HS-27A (cell line): ENCODE measurements at places on chromosomes 16 and 17.

GRCh38 chr16:23902034-23902747, 66.4 kb downstream of the PRKCB start:
- no peak for DNase-seq

GRCh38 chr16:14957576-14958322, 17.1 kb upstream of the PDXDC1 start:
- DNase-seq: no peak

DNA sequence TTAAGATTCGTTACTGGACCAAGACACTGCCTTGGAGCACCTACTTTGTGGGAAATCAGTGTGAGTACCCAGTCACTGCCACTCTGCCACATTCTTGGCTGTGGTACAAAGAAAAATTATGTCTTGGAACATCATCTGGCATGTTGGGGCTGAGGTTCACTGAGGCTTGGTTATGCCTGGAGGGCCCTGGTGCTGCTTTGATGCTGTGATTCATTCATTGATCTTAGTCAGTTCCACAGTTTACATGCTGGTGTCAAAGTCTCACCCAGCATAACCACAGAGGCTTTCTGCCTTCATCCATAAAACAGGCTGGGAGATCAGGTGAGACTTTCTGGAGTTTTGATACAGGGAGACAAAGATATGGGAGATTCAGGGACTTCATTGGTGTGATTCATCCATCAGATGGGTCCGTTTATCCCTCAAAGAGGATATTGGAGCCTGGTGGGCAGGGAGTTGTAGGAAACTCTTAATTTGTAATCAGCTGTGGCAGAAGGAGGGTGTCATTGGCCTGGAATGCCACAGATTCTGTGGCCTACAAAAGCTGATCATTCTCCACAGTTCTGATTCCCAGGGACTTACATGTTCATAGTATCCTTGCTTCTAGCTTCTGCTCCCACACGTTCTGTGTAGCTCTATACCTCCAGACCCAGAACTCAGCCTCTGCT, 322.5 kb downstream of the PMP22 start:
- no peak for DNase-seq

- no peak for DNase-seq
Observed at GRCh38 chr17:83124871-83125514, 45.6 kb downstream of the METRNL start.

DNA sequence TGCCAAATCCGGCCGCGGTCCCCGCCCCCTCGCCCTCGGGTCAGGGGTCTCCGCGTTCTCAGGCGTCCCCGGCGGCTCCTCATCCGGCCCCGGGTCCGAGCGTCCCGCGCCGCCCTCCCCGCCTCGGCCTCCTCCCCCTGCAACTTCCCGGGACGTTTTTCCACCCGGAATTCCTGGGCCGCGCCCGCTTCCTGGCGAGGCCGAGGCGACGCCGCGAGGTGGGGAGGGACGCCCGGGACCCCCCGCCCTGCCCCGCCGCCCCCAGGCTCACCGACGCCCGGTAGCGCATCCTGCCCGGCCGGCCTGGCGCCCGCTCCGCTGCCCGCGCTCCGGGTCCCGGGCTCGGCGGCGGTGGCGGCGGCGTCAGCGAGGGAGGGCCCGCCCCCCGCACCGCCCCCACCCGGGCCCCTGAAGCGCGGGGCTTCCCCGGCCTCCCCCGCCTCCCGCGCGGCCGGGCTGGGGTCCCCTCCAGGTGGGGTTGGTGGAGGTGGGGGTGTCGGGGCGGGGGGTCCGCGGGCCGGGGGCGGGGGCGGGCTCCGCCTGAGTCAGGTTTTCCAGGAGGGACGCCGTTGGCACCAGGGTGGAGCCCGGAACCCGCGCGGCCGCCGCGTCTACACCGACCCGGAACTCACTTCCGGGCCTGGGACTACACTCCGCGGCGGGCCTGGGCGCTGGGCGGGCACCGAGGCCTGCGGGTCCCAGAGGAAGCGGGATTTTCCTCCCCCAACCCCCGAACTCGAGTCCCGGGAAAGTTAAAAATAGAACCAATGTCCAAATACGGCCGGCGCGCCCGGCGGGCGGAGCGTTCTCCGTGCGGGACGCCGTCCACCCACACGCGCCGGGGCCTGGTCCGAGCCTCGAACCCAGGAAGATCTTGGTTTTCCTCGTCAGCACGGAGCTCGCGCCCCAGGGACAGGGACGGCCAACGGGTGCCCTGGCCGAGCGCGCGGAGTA, 6.8 kb downstream of the MYO1C start:
- no peak for DNase-seq

- no peak for DNase-seq
Observed at GRCh38 chr16:78196502-78196901, 97.0 kb downstream of the WWOX start.

DNA sequence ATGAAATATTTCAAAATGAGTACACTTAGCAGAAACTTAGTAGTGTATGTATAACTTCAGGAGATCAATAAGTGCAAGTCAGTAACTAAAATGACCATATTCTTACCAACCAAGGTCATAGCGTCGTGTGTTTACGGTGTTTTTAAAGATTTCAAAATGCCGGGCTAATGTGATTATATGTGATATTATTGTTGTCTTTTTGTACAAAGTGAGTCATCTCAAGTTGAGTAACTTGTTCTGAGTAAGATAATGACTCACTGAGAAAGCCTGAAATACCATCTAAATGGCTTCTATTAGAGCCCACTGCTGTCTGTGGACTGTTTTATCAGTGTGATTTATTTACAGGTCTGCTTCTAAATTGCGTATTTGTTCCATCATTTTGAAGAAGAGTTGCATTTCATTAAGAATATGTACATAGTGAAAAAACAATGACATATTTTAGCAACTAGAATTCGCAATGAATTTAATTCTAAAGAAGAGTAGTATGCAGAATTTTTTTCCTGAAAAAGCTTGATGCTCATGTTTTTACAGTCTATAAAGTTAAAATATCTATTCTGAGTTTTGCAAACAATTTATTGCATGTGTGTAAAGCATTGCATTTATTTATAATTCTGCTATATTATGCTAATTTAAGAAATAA, 12.7 kb downstream of the KRT12 start:
- peak; percentile 38 for DNase-seq

- no peak for DNase-seq
Observed at GRCh38 chr16:67372664-67373063, 20.6 kb downstream of the TPPP3 start.

GRCh38 chr17:28570716-28571360, 486 bp downstream of the PIGS start:
- no peak for DNase-seq

DNA sequence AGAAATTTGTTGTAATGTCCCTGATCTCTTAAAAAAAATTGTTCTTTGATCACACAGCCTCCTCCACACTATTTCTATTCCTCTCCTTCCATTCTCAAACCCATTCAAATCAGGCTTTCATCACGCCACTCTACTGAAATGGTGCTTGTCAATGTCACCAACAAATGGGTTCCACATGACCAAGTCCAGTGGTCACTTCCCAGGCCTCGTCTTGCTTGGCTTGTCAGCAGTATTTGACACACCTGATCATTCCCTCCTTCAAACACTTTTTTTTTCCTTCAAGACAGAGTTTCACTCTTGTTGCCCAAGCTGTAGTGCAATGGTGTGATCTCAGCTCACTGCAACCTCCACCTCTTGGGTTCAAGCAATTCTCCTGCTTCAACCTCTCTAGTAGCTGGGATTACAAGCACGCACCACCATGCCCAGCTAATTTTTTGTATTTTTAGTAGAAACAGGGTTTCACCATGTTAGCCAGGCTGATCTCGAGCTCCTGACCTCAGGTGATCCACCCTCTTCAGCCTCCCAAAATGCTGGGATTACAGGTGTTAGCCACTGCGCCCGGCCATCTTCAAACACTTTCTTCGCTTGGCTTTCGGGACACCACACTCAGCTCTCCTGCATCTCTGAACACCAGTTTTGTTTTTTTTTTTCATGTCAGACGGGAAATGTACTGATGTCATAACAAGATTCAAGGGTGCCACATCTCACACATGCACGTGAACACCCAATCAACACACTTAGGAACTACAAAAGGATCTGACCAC, 18.3 kb downstream of the NQO1 start:
- DNase-seq: no peak

- DNase-seq: no peak
Observed at GRCh38 chr16:84833144-84833500, 13.3 kb downstream of the CRISPLD2 start.

GRCh38 chr16:80300876-80301275, 239.9 kb upstream of the DYNLRB2 start:
- peak; percentile 68 for DNase-seq

GRCh38 chr16:84763164-84763563, 56.6 kb upstream of the CRISPLD2 start:
- no peak for DNase-seq

DNA sequence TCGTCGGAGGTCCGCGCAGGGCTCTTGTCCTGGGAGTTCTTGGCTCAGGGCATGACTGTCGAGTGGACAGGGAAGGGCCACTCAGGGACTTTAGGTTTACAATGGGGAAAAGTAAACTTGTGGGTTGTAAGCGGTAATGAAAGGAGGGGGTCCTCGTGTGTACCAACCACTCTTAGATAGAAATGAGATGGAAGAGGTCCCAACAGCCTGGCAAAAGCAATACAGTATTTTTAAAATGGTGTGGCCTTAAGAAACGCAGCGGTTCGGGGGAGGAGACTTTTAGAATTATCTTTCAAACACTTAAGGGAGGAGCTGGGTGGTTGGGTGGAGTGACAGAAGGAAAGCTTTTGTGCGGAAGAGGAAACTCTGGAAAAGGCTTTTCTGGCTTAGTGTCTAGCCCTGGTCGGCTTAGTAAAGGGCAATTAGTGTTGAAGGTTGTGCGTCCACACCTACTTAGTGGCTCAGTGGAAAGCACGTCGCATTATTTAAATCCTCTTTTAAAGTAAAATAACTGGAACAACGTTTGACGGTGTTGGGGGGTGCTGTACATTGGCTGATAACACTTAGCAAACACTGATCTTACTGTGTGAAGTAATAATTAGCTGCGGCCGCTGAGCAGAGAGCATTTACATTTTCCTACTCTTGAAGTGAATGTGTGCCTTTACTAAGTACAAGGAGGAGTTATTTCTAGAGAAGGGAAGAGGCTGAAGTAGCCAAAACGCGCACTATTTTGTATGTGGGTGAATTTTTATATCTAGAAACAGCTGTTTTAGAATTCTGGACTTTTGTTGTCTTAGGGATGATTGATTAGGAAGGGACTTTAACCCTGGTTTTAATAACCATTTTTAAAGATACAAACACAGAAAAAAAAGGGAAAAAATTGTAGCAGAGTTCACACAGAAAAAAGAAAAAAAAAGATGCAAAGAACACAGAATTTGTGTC, 1.0 kb downstream of the WSB1 start:
- DNase-seq: peak; percentile 17

DNA sequence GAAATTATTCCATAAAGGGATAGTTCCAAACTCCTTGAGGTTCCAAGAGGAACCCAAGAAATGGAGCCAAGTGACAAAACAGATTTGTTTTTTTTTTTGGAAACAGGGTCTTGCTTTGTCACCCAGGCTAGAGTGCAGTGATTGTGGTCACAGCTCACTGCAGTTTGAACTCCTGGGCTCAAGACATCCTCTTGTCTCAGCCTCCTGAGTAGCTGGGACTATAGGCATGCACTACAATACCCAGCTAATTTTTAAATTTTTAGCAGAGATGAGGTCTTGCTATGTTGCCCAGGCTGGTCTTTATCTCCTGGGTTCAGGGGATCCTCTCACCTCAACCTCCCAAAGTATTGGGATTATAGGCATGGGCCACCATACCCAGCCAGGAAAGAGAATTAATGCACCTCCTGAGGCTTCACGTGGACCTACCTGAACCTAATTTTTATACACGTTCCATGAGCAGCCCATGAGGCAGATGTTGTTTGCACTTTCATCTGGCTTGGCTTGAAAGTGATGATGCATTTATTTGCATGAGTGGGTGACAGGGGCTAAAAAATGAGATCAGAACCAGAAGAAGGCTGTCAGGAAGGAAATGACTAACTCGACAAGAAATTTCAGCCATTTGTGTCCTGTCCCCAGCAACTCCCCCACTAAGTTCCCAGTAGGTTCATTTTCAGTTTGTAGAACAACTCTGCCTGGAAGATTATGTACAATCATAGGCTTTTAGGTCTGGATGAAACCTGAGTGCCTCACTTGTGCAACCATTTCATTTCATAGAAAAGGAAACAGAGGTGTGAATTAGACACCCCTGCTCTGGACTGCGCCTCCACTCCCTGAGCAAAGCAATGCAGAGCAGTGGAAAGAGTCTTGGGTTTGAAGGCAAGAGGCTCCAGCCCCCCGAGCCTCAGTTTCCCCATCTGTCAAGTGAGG, 10.3 kb upstream of the IRF8 start:
- peak; percentile 26 for DNase-seq

DNA sequence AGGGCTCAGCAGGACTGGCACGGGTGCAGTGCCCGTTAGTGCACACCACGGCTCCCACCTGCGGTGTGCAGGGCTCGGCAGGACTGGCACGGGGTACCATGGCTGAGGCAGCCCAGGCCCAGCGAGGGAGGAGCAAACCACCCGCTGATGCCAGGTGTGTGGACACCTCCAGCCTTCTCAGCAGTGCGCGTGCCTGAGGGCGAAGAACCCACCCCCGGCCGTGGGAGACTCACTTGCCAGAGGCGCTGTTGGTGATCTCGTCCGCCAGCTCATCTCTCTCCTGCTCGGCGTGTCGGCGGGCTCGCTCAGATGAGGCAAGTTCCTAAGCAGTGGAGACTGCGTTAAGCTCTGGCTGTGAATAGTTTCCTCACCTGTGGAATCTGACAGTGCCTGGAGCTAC, 45.4 kb downstream of the NDEL1 start:
- no peak for DNase-seq

- DNase-seq: no peak
Observed at GRCh38 chr16:8376430-8376829, 213.9 kb downstream of the TMEM114 start.

GRCh38 chr17:173166-173911, 8.1 kb downstream of the DOC2B start:
- no peak for DNase-seq

DNA sequence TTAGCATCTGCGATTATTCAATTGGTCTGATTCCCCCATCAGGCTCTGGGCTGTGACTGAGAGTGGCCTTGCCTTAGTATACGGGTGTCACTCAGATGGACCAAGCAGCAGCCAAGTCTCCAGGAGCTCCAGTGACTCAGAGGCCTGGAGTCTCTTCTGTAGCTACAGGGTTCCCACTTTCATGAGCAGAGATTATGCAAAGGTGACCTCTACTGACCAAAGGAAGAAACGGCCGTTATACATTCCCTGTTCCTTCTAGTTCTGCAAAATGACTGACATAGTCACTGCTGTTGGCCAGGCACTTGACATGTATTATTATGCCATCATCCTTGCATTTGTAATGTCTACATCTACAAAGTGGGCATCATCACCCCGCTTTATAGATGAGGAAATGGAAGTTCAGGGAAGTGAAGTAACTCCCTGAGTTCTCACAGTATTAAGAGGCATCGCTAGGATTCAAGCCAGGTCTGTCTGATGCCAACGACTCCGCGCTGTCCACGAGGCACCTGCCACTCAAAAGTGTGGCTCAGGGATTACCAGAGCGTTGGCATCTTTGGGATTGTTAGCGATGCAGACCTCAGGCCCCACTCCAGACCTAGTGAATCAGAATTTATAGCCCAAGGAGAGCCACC, 23.3 kb downstream of the SLC38A7 start:
- DNase-seq: peak; percentile 59

DNA sequence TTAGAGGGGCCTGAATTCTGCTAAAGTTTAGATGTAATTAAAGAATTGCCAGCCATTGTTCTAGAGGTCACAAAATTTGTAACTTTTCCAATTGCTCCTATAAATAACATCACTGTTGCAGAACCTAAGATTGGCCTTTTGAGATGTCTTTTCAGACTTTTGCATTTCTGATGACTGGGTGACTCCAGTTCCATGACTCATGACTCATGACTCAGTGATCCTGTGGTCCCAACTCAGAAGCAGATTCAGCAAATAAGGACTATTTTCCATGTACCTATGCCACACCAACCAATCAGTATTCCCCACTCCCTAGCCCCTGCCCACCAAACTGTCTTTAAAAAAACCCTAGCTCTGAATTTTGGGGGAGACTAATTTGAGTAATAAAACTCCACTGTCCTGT, 740.9 kb downstream of the CDH8 start:
- peak; percentile 17 for DNase-seq
